Left renal pelvis (tissue), 4 donors: ENCODE measurements at places on chromosomes 4 and X. TPM values are rescaled to one million over a fixed set of nuclear protein-coding genes. Genes with fewer than 3 reads are reported as not detected.

Gene GAGE12F
- not detected for polyA plus RNA-seq

DNA sequence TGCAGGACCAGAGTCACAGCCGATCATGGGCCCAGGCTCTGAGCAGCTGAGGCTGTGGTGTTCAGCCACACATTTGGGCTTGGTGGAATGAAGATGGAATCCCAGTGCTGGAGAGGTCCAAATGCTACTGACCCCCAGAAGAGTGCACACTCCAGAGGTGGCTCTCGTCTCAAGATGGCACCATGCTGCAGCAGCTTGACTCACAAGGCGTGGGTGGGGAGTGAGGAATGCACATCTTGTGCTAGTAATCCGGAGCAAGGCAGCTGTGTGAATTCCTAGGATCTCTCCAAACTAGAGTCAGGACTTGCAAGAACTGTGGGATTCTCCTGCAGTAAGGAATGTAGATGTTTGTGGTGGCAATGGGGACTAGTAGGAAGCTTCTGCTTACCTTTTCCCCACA lies 28.7 kb downstream of the RAB28 start:
- DNase-seq = no peak

DNA sequence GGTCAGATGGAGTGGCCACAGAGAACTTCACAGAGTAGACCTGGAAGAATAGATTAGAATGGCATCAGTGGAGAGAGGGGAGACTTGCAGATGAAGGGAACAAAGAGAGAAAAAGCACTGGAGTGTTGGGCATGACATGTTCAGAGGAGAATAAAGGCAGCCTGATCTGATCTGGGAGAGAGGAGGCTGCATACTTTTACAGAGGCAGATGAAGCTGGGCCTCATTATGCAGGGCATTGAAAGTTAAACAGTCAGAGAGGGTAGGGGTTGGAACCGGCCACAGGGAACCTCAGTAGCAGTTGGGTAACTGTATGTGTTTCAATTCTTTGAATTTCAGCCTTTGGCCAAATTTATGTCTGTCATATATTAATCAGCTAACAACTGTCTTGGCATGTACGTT lies 61.2 kb downstream of the SH3BGRL start:
- DNase-seq = no peak

- no peak for DNase-seq
These were observed 20.3 kb downstream of the MEPE start for GRCh38 chr4:87853108-87853507.

Gene UGT2A1
- not detected for polyA plus RNA-seq

GRCh38 chr4:56062526-56063145 lies 113.9 kb downstream of the CEP135 start:
- no peak for DNase-seq

Gene ZCCHC12
- polyA plus RNA-seq = 0.85 TPM
